ENCODE measurements at places on chromosomes 13 and 19.
A peak's percentile ranks its signal among the peaks of the same experiment; 100 is the strongest.

- DNase-seq: peak; percentile 97
Observed at GRCh38 chr19:4246767-4247593, at the start of gene YJU2. Gene YJU2 (plus strand): TSS chr19:4247080. CDS start chr19:4247147, 67 bp downstream.

DNA sequence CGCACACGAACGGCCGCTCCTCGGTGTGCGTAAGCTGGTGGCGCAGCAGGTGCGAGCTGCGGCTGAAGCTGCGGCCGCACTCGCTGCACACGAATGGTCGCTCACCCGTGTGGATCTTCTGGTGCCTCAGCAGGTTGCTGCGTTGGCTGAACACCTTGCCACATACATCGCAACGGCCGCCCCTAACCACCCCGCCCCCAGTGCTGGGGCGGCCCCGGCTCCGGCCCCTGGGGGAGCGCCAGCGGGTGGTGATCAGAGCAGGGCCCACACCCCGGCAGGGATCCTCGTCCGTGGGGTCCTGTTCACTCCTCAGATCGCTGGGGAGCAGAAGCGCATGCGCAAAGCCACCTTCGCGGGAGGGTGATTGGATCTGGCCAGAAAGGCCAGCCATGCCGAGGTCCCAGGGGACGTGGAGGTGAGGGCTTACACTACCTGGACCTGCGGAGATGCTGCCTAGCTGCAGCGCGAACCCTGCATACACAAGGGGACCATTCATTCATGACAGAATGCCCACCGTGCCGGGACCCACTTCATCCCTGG is 4.7 kb upstream of the UBE2M start:
- DNase-seq: no peak

DNA sequence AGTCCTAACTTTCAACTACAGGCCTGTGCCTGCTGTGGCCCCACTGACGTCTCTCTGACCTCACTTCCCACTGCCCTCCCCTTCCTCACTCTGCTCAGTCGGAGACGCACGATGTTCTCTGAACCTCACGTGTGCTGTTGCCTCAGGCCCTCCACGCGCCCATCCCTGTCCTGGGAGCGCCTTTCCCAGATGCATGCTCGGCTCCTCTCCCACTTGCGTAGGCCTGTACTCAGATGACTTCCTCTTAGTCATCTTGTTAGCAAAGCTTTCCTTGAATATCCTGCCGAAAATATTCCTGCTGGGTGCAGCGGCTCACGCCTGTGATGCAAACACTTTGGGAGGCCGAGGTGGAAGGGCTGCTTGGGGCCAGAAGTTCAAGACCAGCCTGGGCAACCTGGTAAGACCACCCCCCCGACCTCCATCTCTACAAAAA is 9.3 kb upstream of the SYT5 start:
- DNase-seq: no peak

DNA sequence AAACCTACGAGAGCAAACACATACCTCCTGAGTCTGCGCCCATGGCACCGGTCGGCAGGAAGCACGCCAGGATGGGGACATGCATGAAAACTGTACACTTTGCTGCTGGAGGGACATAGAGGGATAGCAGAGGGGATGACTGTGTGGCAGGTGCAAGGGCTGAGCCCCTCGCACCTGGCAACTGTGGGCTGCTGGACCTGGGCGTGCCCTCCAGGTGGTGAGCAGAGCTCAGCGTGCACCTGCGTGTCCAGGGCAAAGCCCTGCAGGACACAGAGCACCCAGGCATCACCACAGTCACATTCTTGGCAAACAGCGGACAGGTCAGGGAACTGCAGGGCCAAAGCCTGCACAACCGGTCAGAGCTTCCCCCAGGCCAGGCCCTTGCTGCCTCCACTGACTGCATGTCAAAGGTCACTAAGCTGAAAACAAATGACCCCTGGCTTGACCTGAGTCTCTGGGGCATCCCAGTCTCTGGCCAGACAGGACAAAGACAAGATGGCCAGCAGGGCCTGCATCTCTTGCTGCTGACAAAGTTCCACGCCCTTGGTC is 9.0 kb upstream of the ISYNA1 start:
- DNase-seq: no peak
